Endodermal cell (in vitro differentiated cells): ENCODE measurements at places on chromosomes 12 and 14. TPM values are rescaled to one million over a fixed set of nuclear protein-coding genes. Genes with fewer than 3 reads are reported as not detected.

Gene WBP11
- 89.7 to 97.4 TPM (median 90.5 TPM) in 3 replicates for total RNA-seq

Gene C14orf39
- total RNA-seq, result 0.66 and 1.3 TPM in 2 replicates

Gene CGRRF1
- 17.8 TPM in 2 replicates for total RNA-seq

Gene SLC25A47
- total RNA-seq, result not detected in 2 replicates

Gene AVPR1A
- total RNA-seq, result not detected in 2 replicates

Gene SAV1
- total RNA-seq, result 42.3 to 73.5 TPM (median 44.0 TPM) in 3 replicates

Gene ALDH2
- 73.9 and 76.6 TPM in 2 replicates for total RNA-seq

Gene HPD
- total RNA-seq, result 0.55 and 0.95 TPM in 2 replicates

Gene KRT78
- not detected in 2 replicates for total RNA-seq

Gene OR2AP1
- total RNA-seq, result not detected in 3 replicates

Gene AQP2
- total RNA-seq, result not detected in 2 replicates

Gene RNASE7
- not detected in 3 replicates for total RNA-seq

Gene SELPLG
- 0.35 TPM in 1 of 3 replicates, not detected in the others for total RNA-seq

Gene USP44
- total RNA-seq, result 8.7 to 19.7 TPM (median 17.5 TPM) in 3 replicates

Gene KLHL33
- 0.09 TPM in 2 replicates for total RNA-seq

Gene TAS2R8
- not detected in 2 replicates for total RNA-seq

Gene CISTR
- not detected in 2 replicates for total RNA-seq

Gene RERG
- 1.4 and 2.0 TPM in 2 replicates for total RNA-seq

Gene OR4E2
- total RNA-seq, result not detected in 3 replicates

Gene CLEC4D
- total RNA-seq, result 0.72 TPM in 1 of 3 replicates, not detected in the others

Gene ANKS1B
- 28.5 to 42.6 TPM (median 28.5 TPM) in 3 replicates for total RNA-seq

Gene TTC6
- 8.1 to 9.4 TPM (median 8.6 TPM) in 3 replicates for total RNA-seq

Gene PLEKHD1
- 0.11 and 0.16 TPM in 2 replicates for total RNA-seq

Gene GNG2
- 41.5 and 51.6 TPM in 2 replicates for total RNA-seq

Gene FITM1
- total RNA-seq, result 0.43 TPM in 1 of 2 replicates, not detected in the other

Gene CCDC38
- 0.19 to 0.35 TPM in 2 of 3 replicates, not detected in the other for total RNA-seq

Gene CPSF2
- total RNA-seq, result 67.6 to 100 TPM (median 91.8 TPM) in 3 replicates

Gene RHOJ
- 0.25 TPM in 1 of 3 replicates, not detected in the others for total RNA-seq

Gene GPR65
- total RNA-seq, result not detected in 2 replicates

Gene SLC6A15
- total RNA-seq, result 4.2 to 6.3 TPM (median 6.0 TPM) in 3 replicates

Gene GYS2
- total RNA-seq, result not detected in 3 replicates

Gene BIN2
- not detected in 2 replicates for total RNA-seq

Gene AMDHD1
- total RNA-seq, result 0.49 to 0.71 TPM (median 0.65 TPM) in 3 replicates

Gene KRT77
- total RNA-seq, result not detected in 2 replicates

Gene CCDC88C
- 41.9 to 59.4 TPM (median 50.0 TPM) in 3 replicates for total RNA-seq

Gene NANOG
- 6.1 to 98.2 TPM (median 7.8 TPM) in 3 replicates for total RNA-seq

Gene PLA2G1B
- total RNA-seq, result not detected in 3 replicates
